ENCODE measurements at places on chromosomes 1 and 21.
A peak's percentile ranks its signal among the peaks of the same experiment; 100 is the strongest.

DNA sequence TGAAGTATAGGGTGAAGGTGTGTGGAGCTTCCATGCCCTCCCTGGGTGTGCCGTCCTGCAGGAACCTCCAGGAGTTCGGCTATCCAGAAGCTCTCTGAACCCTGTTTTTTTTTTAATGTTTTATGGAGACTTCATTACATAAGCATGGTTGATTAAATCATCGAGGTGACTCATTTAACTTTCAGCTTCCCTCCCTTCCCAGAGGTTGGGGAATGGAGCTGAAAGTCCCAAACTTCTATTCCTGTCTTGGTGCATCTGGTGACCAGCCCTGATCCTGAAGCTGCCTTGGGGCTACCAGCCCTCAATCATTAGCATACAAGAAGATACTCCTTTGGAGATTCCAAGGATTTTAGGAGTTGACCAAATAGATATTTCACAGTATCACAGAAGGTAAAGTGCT lies 9.5 kb downstream of the RRP15 start:
- DNase-seq, result no peak

GRCh38 chr1:215865060-215865459 lies 298.0 kb downstream of the KCTD3 start:
- DNase-seq, result no peak

- no peak for DNase-seq
Measured at GRCh38 chr1:80050523-80050922, 1044.0 kb upstream of the ADGRL4 start.

GRCh38 chr21:44888581-44889550 lies 15.4 kb upstream of the PTTG1IP start:
- DNase-seq, result no peak

GRCh38 chr1:170586321-170587252 lies 54.6 kb downstream of the GORAB start:
- DNase-seq, result no peak

- DNase-seq, result no peak
Measured at GRCh38 chr21:37139154-37139553, 66.1 kb downstream of the TTC3 start.

DNA sequence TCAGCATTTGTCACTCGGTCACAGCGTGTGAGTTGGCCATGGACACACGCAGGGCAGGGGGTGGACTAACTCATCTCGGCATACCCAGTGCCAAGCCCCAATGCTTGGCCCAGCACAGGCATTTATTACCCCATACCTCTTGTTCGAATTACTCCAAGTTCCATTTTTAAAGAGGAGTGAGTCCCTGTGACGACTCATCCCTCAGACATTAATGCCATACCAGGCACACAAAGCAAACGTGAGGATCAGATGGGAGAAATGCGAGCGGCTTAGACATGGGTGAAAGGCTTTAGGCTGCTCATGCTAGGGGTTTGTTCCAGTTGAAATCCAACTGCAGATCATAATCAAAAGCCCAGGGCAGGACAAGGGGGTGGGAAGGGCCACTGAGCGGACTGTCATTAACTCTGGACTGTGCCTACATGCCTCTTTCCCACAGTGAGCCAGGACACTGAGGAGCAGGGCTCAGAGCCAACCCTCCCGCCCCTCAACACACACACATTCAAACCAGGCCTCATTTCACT lies 118.5 kb upstream of the NGF start:
- no peak for DNase-seq

GRCh38 chr1:108746382-108747170 lies at the start of gene STXBP3:
TSS of gene STXBP3 (plus strand) at chr1:108746674. CDS start at chr1:108746738, 64 bp downstream.
- peak; percentile 95 for DNase-seq

GRCh38 chr1:39922251-39922688 lies 20.6 kb upstream of the MYCL start:
- peak; percentile 72 for DNase-seq

GRCh38 chr1:232335741-232336293 lies 294.1 kb downstream of the SIPA1L2 start:
- no peak for DNase-seq

DNA sequence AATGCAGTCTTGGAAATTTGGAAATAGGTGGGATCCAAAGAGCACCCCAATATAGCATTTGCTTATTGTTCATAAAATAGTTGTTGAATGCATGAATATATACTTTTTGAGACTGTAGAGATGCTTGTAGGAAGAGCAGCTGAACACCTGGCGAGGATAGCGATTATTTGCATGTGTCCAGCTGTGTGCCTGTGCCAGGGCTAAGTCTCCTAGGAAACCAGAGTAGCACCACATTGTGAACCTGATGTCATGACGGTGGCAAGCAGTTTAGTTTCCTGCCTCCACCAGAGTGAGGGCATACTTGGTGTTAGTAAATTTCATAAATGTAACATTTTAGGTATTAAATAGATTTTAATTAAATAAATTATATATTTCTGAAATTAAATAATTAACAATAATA lies 37.3 kb upstream of the IRF2BP2 start:
- DNase-seq, result no peak

GRCh38 chr1:15128520-15129313 lies 24.8 kb upstream of the TMEM51 start:
- no peak for DNase-seq

DNA sequence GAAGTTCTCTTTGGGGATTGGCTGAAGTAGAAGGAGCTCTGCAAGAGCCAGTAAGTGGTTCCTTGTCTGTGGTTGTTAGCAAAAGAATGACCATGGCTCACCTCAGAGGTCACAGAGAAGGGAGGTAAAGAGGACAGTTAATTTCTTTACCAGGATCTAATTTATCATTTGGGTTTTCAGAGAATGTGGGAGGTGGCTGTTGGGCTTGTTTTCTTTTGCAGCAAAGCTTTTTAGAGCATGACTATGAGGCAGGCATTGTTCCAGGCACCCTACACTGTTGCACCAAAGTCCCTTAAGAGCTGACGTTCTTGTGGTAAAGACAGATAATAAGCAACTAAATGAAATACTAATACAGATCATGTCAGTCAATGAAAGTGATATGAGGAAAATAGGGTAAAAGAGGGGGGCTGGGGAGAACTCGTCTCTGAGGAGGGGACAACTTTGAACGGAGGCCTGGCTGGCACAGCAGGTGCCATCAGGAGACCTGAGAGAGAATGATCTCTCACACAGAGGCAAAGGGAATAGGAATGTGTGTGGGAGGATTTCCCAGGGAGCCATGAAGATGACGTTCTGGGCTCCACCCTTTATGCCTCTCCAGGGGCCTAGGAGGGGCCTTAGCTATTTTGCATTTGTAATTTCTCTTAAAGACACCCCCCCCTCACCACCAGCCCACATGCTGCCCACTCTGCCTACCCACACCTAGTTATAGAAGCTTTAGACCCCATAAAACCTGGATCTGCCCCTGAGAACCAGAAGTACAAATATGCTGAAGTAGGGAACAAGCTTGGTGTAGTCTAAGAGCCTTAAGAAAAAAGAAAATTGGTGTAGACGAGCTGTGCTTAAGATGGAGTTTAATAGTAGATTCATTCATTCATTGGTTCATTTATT lies 177.5 kb downstream of the ROR1 start:
- DNase-seq, result no peak

GRCh38 chr1:29524285-29525065 lies 288.2 kb downstream of the PTPRU start:
- DNase-seq, result no peak

- DNase-seq, result no peak
Measured at GRCh38 chr1:8430476-8430875, 112.6 kb downstream of the SLC45A1 start.

DNA sequence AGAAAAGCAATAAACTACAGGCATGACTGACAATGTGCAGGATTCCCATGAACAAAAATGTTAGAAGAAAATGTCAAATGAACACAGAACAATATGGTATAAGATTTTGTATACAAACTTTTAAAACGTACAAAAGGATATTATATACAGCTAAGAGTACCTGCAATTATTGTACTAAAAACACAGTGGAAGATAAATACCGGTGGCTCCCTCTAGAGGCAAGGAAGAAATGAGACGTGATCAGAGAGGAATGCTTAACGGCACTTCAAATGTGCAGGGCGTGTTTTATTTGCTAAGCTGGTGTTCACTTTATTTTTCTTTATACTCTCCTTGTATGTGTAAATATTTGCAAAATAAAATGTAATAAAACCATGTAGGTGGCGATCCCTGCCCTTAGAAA lies 191.8 kb upstream of the SAMSN1 start:
- DNase-seq, result no peak

DNA sequence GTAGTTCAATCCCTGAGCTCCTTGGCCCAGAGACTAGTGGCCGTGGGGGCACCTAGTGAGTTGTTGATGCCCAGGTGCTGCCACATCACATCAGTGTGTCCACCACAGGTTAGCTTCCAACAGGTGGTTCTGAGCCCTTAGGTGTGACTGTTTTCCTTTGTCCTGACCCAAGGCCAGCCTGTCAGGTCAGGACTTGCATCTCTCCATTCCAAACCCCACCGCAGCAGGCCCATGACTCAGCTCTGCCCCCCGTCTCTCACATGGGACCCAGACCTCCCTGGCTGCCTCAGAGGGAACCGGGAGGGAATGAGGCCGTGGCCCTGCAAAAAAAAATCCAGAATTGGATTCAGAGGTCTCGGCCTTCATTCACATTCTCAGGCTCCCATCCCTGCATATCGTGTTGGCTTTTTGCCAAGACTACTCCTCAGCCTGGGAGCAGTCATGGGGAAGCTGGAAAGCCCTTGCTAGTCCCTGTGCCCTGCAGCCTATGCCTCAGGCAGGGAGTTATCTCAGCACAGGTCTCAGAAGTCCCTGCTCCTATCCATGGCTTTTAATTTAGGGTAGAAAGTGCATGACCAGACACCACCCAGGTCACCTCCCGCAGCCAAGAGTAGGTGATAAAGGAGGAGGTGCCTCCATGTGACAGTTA lies 7.2 kb downstream of the INAVA start:
- DNase-seq, result no peak

DNA sequence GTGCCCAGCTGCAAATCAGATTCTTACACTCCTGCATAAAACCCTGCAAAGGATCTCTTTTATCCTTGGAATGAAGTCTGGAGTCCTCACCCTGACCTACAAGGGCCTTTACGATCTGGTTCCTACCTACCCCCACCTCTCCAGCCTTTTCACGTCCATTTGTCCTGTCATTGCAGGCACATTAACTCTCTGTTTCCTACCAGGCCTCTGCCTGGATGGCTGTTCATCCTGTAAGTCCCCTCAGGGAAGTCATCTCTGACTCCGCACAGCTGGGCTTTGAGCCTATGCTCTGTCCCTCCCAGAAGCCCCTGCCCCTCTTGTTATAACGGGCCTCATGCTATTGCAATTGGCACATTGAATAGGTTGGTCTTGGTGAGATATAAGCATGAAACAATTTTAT lies 96.8 kb upstream of the USP24 start:
- DNase-seq, result no peak

GRCh38 chr1:200738949-200739651 lies 407 bp downstream of the CAMSAP2 start:
- no peak for DNase-seq

GRCh38 chr1:109793089-109793485 lies 29.4 kb upstream of the EPS8L3 start:
- no peak for DNase-seq

GRCh38 chr1:222123111-222123510 lies 381.2 kb upstream of the DUSP10 start:
- DNase-seq, result no peak
